ENCODE measurements at places on chromosomes 11 and 22.

DNA sequence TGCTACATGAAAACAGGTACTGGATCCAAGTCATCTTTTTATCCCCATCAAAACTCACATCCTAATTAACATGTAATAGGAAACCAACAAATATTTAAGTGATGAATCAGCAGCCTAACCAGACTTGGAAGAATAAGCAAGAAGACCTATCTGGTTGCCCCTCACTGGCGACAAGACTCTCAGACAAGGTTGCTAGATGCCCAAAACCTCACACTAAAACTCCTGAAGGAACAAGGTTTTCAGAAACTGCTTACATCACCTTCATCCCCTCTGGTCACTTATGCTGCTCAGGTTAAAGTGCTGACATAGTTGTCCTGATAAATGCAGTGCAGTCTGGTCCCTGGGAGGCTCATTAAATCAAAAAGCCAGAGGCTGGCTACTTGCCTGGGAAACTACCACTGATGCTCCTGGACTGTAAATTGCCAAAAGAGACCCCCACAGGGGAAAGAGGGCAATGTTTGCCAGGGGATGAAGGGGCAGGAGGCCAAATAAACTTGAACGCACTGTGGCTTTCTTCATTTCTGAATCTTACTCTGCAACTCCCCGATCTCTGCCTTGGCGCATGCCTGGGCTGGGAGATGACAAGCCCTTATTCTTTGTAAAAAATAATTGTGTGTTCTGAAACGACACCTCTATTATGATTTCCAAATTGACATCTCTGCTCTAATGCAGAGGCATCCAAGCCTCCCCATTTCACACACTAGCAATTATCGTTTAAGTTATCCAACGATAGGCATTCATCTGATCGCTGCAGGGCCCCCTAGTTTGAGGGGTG, 72.7 kb downstream of the AMBRA1 start:
- no peak for DNase-seq

DNA sequence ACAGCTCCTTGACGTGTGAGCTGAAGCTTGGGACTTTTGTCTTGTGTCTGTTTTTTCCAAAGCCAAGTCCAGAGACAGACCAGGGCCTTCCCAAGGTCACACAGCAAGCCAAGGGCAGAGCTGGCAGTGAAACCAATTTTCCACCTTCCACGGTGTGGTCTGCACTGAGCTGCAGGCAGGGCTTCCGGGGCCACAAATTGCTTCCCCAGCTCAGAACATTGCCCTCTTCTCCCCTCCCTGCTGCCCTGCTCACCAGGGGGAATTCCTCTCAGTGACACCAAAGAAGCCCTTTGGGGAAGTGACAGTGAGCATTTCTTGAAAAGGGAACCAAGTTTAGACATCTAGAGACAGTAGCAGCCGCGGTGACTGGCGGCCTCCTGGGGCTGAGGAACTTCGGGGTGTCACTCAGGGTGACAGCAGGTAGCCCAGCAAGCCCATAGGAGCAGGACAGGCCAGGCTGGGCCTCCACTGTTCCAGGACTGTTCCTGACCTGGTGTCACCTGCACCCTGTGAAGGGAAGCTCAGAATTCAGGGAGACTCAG, 9.2 kb downstream of the FXYD2 start:
- DNase-seq, result peak; percentile 79

DNA sequence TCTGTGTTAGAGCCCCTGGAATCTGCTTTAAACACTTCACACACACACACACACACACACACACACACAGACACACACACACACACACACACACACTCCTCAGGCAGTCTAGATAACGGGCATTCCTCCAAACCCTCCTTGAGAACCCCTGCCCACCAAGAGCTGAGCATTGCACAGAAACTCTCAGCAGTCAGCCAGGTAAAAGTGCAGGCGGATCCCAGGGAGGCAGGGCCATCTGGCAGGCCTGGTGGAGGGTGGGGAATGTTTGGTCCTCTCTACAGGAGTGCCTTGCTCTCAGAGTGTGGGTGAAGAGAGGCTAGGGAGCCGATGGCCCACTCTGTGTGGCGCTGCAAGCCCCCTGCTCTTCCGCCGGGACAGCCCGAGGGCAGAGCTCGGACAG, 190.2 kb downstream of the BUD13 start:
- DNase-seq, result no peak

- DNase-seq, result no peak
Measured at GRCh38 chr22:19775496-19776325, 15.1 kb downstream of the TBX1 start.

- no peak for DNase-seq
Measured at GRCh38 chr11:131666617-131667016, 296.2 kb downstream of the NTM start.

- no peak for DNase-seq
Measured at GRCh38 chr11:15817001-15817400, 539.3 kb downstream of the SOX6 start.

DNA sequence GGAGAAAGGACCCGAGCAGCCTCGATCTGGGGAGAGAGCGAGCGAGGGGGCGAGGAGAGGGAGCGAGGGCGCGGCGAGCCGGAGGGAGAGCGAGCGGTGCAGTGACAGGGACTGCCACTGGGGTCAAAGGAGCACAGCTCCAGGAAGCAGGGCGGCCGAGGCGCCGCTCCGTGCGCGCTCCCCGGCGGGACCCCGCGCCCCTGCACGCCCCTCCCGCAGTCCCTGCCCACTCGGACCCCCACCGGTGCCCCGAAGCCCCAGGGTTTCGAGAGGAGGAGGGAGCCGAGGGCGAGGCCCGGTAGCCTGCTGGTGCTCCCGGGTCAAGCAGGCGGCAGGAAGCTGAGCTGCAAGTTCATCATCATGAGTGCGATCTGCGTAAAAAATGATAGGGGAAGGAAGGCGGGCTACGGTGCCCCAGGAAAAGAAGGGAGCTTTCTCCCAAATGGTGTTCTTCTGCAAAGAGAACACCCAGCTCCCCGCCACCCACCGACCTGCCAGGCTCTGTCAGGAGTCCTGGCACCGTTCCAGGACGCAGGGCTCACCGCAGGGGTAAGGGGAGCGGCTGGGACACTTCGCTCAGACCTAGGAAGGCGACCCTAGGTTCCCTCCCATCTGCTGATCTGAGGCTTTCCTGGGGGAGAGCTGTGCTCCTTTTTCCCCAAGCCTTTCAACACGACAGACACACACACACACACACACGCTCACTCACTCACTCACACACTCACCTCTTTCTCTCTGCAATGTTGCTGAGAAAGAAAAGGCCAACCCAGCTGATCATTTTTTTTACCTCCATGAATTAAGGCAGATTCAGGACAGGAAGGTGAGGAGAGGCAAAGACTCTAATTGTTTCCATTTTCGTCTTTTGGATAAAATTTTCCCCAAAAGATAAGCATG, at the start of gene MPPED2:
TSS of gene MPPED2 (minus strand) at position 103 of the 894 bp plus-strand sequence. CDS start 5,980 bp downstream, outside the sequence.
- peak; percentile 30 for DNase-seq

GRCh38 chr22:31944700-31945442, 536 bp downstream of the YWHAH start:
- DNase-seq, result peak; percentile 44

- no peak for DNase-seq
Measured at GRCh38 chr22:49007013-49007653, 820.5 kb downstream of the BRD1 start.

GRCh38 chr11:6705905-6706535, 22.9 kb upstream of the MRPL17 start:
- DNase-seq, result peak; percentile 52

DNA sequence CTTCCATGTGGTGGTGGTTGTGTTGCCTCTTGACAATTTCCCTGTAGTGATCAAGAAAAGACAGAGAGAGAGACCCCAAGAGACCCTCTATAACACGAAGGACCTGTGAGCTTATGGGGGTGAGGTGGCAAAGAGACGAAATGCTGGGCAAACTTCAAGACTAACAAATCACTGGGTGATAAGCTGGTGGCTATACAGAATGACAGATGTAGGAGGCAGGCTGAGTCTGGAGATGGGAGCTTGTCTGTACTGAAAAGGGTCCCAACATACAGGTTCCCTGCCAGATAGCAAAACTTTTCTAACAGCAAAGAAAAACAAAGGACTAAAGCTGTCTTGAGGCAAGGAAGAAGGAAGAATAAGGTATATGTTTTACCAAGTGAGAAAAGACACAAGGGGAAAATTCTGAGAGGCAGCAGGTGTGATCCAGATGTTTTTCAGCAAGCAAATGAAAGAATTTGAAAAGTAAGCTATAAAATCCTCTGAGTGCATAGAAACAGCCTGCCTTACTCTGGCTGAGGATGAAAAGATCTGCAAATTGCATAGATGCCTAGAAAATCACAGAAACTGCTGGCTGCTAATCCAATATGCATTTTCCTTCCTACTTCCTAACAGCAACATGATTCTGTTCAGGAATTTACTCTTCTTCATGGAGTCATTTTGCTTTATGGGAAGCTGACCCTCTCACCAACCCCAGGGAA, 21.9 kb upstream of the LYVE1 start:
- DNase-seq, result no peak

- DNase-seq, result peak; percentile 58
Measured at GRCh38 chr11:114036147-114036811, 23.2 kb upstream of the ZBTB16 start.

GRCh38 chr11:113065330-113065729, 104.1 kb downstream of the NCAM1 start:
- DNase-seq, result no peak

GRCh38 chr11:17607591-17608570, 60.8 kb downstream of the OTOG start:
- DNase-seq, result no peak

DNA sequence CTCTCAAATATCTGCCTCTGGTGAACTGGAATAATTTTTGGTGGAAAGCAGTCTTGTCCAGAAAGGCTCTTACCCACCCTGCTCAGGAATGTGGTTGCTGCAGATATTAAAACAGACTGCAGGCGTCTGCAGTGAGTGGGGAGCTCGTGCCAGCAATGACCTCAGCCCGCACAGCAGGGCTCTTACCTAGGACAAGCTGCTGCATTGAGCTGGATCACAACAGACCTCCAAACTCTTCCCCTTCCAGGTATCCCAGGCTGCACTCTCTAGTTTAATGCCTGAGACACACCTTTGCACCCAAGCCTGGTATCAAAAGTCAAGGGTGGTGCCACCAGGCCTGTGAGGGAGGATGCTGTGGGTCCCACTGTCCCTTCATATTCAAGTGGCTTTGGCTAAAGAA, 69.7 kb upstream of the CDON start:
- DNase-seq, result no peak

DNA sequence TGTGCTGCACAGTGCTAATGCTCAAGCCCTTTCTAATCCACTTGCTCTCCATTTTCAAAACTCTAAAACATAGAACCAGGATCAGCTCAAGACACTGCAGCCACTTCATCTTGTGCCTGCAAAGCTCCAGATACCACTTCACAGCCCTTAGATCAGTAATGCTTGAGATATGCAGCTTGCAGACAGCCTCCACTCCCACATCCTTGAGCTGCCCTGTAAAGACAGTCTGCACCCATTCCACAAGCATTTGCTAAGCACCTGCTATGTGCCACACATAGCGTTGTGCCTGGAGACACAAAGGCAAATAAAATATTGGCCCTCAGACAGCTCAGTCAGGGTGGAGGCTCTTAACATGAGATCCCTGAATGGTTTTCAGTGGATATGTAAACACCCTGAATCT, 192.5 kb upstream of the SNX19 start:
- DNase-seq, result no peak

DNA sequence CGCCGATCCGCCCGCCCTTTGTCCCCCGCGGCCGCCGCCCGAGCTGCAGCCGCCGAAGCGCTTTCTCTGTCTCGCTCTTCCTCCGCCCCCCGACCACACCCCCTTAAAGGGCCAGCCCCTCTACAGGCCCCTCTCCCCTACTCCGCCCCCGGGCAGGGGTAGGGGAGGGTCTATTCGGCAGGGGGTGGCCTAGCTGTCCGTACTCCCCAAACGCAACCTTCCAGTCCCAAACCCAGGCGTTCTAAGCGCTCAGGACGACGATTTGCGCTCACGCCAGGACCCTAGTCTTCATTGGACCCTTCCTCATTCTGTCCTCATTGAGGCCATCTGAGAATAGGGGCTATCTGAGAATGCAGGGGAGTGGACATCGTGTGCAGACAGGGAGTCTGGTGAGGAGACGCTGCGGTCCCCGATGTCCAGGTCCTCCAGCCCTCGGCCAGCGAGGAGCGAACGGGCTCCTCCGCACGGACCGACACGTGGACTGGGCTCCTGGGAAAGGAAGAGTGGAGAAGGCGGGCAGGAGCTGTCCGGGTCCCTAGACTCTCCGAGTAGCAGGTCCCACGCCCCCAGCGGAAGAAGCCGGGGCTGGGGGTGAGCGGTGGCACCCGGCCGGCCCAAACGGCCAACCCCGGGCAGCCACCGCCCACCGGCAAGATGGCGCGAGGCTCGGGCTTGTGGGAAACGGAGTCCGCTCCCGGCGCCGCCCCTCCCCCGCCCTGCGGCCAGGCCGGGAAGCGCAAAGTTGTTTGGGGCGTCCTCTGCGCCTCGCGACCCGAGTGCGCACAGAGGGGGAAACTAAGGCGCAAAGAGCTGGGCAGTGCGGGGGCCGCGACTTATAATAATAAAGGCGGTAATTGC, at the start of gene PPP1R14B:
TSS of gene PPP1R14B (minus strand) at position 73 of the 858 bp plus-strand sequence. CDS start 270 bp downstream, outside the sequence.
- peak; percentile 91 for DNase-seq

DNA sequence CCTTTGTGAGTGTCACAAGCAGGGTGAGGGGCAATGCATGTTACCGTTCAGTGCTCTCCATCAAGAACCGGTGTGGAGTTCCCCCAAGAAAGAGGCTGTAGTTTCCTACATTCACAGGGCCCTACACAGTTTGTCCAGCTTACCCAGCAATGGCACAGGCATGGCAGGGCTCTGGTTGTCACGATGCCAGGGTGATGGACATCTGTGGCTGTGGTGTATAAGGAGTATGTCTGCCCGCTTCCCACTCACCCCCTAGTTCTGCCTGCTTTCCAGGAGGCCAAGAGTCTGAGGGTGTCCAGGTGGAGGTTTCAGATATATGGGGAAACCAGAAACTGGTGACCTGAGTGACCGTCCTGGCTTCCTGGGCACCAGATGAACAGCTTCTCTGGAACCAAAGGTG, 116.1 kb downstream of the PKNOX2 start:
- DNase-seq, result no peak

DNA sequence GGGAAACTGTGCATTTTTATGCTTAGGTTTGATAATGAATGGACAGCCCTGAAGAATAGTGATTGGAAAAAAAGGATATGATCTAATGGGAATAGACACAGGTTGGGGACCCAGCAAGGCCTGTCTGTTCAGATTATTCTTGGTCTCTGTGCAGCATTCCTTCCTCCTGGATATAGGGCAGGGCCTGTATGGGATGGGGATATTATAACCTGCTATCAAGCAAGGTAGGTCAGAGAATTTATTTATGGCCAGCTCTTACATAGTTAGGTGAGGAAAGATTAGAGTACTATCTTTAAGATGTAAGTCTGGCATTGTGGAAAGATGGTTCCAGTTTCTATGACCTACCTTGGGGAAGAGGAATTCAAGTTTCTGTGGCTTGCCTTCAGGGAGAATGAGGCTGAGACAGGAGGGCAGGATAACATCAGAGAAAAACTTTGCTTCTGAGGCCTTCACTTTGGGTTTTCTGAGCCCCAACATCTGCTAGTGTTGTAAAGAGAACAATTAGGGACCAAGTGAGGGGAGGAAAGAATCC, 8.5 kb upstream of the BIRC2 start:
- no peak for DNase-seq

Data from activated CD4-positive, alpha-beta T cell treated with anti-CD3 and anti-CD28 coated beads, Interleukin-2, Interleukin-6, amounts not matched to agents 100 ng/mL and 50 ng/mL, durations not matched to agents 16 hours and 8 hours (primary cell).